Melanocyte of skin (primary cell): ENCODE measurements at places on chromosomes 7 and 10. TPM values are rescaled to one million over a fixed set of nuclear protein-coding genes. Genes with fewer than 3 reads are reported as not detected.

The TMEM236 gene
- 0.69 and 1.1 TPM in 2 replicates for total RNA-seq

The NEUROD6 gene
- total RNA-seq = not detected in 2 replicates

The GRM3 gene
- not detected in 2 replicates for total RNA-seq

The CYREN gene
- total RNA-seq = 31.6 and 36.6 TPM in 2 replicates

The TAF3 gene
- 3.3 and 3.9 TPM in 2 replicates for total RNA-seq

The OAT gene
- 186 and 238 TPM in 2 replicates for total RNA-seq

The MMP21 gene
- total RNA-seq = under 0.01 TPM in 2 replicates

The SUGCT gene
- 3.7 and 5.9 TPM in 2 replicates for total RNA-seq

The EPDR1 gene
- 74.9 and 105 TPM in 2 replicates for total RNA-seq

The RBM20 gene
- 0.31 and 0.33 TPM in 2 replicates for total RNA-seq

The FAM25G gene
- total RNA-seq = not detected in 2 replicates

The ZNF804B gene
- total RNA-seq = not detected in 2 replicates

The SAMD9L gene
- 25.1 and 45.1 TPM in 2 replicates for total RNA-seq

The CCDC6 gene
- 21.3 and 27.0 TPM in 2 replicates for total RNA-seq

The CUBN gene
- 0.69 and 5.8 TPM in 2 replicates for total RNA-seq

The PSMC2 gene
- total RNA-seq = 260 and 279 TPM in 2 replicates

The PRLHR gene
- total RNA-seq = not detected in 2 replicates

The CFAP58 gene
- total RNA-seq = under 0.01 and 0.36 TPM in 2 replicates

The CLDN4 gene
- total RNA-seq = not detected in 2 replicates

The BMPR1A gene
- total RNA-seq = 47.0 and 50.4 TPM in 2 replicates

The CPSF4 gene
- total RNA-seq = 24.4 and 26.5 TPM in 2 replicates

The HYAL4 gene
- total RNA-seq = not detected in 2 replicates

The CHCHD3 gene
- 169 TPM in 2 replicates for total RNA-seq

The FEZF1 gene
- total RNA-seq = not detected in 2 replicates

The LZTS2 gene
- 84.6 and 99.6 TPM in 2 replicates for total RNA-seq

The FGFBP3 gene
- total RNA-seq = 1.00 and 1.9 TPM in 2 replicates

The SMNDC1 gene
- 9.7 and 11.9 TPM in 2 replicates for total RNA-seq

The CCDC172 gene
- total RNA-seq = not detected in 2 replicates

The CARD11 gene
- 0.36 TPM in 1 of 2 replicates, not detected in the other for total RNA-seq

The SLC26A5 gene
- total RNA-seq = under 0.01 TPM in 1 of 2 replicates, not detected in the other

The FFAR4 gene
- not detected in 2 replicates for total RNA-seq

The GJD4 gene
- total RNA-seq = not detected in 2 replicates

The TUBB8 gene
- not detected in 2 replicates for total RNA-seq

The SSC4D gene
- total RNA-seq = 0.69 TPM in 1 of 2 replicates, not detected in the other

The H2BK1 gene
- not detected in 2 replicates for total RNA-seq

The PYROXD2 gene
- total RNA-seq = 3.2 and 5.0 TPM in 2 replicates

The NCF1 gene
- not detected in 2 replicates for total RNA-seq

The GIMAP7 gene
- total RNA-seq = not detected in 2 replicates

The PRKCQ gene
- under 0.01 TPM in 1 of 2 replicates, not detected in the other for total RNA-seq

The CTTNBP2 gene
- 12.4 and 19.6 TPM in 2 replicates for total RNA-seq

The R3HCC1L gene
- total RNA-seq = 19.3 and 21.1 TPM in 2 replicates

The SMO gene
- total RNA-seq = 16.5 and 24.0 TPM in 2 replicates

The POT1 gene
- total RNA-seq = 32.3 and 33.7 TPM in 2 replicates

The LLCFC1 gene
- not detected in 2 replicates for total RNA-seq

The GRM8 gene
- total RNA-seq = under 0.01 TPM in 1 of 2 replicates, not detected in the other

The GPR85 gene
- 9.5 and 12.0 TPM in 2 replicates for total RNA-seq

The CRHR2 gene
- not detected in 2 replicates for total RNA-seq

The TMEM184A gene
- total RNA-seq = not detected in 2 replicates

The NT5C3A gene
- total RNA-seq = 153 and 157 TPM in 2 replicates

The SH2D4B gene
- not detected in 2 replicates for total RNA-seq

The OR2A12 gene
- total RNA-seq = not detected in 2 replicates

The MNX1 gene
- total RNA-seq = not detected in 2 replicates

The PRSS1 gene
- not detected in 2 replicates for total RNA-seq

The SLC18A3 gene
- total RNA-seq = not detected in 2 replicates

The ASAH2 gene
- 0.67 and 1.9 TPM in 2 replicates for total RNA-seq

The PDE6C gene
- total RNA-seq = not detected in 2 replicates
